ENCODE measurements at places on chromosomes 16 and 17. TPM values are rescaled to one million over a fixed set of nuclear protein-coding genes. Genes with fewer than 3 reads are reported as not detected.

The CCL16 gene
- not detected for total RNA-seq

The ACOX1 gene
- 24.0 TPM for total RNA-seq

The CEP20 gene
- 65.9 TPM for total RNA-seq

GRCh38 chr17:62929320-62929719 lies 36.7 kb upstream of the TANC2 start:
- no peak for ATAC-seq

- ATAC-seq, result no peak
These were observed 30.8 kb upstream of the CALB2 start for GRCh38 chr16:71327720-71328119.

DNA sequence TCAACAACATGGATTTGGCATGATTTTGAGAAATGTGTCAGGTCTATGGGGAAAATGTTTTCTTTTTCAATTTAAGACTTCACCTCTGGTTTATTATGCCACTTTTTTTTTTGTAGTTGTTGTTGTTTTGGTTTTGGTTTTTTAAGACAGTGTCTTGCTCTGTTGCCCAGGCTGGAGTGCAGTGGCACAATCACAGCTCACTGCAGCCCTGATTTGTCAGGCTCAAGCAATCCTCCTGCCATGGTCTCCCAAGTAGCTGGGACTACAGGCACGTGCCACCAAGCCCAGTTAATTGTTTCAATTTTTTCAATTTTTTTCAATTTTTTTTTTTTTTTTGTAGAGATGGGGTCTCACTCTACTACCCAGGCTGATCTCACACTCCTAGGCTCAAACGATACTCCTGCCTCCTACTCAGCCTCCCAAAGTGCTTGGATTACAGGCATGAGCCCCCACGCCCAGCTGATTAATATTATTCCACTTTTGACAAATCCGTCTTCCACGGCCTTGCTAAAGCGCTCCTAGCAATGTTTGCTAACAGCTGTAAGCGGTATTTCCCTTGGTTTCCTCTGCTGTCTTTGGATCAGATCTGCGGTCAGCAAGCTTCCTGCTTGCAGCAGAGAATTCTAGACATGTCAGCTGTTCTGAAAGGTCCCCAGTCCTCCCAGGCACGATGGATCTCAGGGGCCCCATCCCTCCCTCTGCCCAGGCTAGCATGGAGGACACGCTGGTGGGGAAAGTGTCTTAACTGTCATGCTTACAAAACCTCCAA lies 7.0 kb upstream of the MILR1 start:
- peak; percentile 82 for ATAC-seq

DNA sequence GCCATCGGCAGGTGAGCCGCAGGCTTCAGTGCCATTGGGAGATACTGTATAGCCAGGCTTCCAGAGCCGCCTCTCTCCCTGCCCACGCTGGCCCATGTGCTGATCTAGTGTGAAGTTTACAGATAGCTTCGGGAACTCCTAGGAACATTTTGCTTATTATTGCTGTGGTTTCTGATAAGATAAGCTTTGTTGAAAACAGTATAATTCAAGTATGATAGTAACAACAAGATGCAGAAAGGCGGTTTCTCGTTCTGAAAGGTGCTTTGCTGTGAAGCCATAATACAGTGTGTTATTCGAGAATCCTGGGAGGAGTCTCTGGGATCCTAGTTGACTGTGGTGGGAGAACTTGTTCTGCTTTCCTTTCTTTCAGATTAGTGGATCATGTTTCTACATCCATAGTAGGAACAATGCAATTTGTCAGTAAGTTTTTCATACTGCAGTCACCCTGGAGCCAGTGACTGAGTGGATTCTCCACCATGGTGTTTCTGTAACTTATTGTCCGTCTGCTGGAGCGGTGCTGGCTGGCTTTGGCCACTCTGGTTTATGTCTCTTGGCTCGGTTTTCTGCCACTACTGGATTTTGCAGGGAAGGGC lies 31.5 kb downstream of the RAB11FIP3 start:
- ATAC-seq, result no peak

DNA sequence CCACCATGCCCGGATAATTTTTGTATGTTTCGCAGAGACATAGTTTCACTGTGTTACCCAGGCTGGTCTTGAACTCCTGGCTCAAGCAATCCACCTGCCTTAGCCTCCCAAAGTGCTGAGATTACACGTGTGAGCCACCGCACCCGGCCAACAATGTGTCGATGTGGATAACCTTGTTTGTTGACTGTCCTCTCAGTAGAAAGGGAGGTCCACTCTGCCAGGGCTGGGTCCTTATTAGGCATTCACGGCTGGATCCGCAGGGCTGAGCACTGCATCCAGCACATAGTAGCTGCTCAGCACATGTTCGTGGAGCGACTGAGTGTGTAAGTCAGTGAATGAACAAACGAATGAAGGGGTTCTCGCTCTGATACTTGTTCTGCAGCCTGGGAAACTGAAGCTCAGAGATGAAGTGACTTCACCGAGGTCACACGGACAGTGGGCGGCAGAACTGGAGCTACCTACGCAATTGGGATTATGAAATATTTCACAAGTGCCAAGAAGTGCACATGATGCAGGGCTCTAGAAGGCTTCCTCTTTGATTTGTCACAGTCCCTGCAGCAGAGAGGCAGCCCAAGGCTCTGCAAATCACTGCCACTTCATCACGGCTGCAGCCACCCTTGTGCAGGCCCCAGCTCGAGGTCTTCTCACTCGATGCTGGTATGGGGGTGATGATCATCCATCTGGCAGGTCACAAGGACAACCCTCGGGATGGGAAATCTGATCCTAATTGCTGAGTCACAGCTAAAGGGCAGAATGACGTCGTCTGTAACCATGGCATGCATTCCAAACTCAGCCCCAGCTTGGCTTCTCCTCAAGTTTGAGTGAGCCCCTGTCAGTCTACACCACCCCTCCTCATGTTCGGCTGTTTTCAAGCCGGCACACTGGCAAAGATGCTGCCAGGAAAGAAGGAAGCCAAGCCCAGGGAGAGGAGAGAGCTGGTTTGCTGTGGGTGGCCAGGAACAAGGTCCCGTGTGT lies 28.0 kb upstream of the SNN start:
- ATAC-seq, result peak; percentile 21

GRCh38 chr17:41329279-41329948 lies 13.9 kb upstream of the KRTAP17-1 start:
- ATAC-seq, result peak; percentile 31

- no peak for ATAC-seq
These were observed 196.4 kb upstream of the KIF2B start for GRCh38 chr17:53626286-53626685.

DNA sequence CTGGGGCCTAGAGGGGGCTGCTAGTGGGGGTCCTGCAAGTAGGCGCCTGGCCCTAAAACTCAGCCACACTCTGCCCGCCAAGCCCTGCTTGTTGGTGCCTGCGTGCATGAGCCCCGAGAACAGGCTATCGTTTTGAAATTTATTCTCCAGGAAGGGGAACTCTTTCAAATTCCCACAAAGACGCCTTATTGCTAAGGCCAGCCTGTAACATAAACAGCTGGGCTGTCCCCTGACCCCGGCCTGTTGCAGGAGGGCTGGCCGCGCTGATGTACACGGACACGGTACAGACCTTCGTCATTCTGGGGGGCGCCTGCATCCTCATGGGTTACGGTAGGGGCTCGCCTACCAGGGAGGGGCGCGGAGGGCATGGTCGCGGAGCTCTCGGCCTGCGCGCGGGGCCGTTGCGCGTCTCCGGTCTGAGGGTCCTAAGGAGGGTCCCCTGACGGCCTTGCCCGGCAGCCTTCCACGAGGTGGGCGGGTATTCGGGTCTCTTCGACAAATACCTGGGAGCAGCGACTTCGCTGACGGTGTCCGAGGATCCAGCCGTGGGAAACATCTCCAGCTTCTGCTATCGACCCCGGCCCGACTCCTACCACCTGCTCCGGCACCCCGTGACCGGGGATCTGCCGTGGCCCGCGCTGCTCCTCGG lies 4.3 kb downstream of the SLC5A2 start:
- ATAC-seq, result no peak

Data from activated T-helper 17 cell treated with anti-CD3 and anti-CD28 coated beads, Interleukin-2, amount 50 U/mL, for 72 hours (primary cell).